Activated T-helper 17 cell treated with anti-CD3 and anti-CD28 coated beads, Interleukin-2, amount 50 U/mL, for 72 hours (primary cell): ENCODE measurements at places on chromosomes 5 and 9.

DNA sequence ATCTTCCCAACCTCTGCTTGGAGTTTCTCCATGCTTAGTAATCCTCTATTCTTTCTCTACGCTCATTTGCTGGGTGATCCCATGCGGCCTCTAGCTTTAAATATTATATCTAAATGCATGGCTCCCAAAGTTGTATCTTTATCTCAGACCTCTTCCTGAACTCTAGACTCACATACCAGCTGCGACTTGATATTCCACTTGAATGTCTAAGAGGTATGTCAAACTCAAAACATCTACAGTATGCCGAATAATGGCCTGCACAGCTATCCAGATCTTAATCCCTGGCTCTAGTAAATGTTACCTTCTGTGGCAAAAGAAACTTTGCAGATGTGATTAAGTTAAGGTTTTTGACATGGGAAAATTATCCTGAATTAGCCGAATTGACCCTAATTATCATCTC, 179.2 kb downstream of the TTC39B start:
- ATAC-seq, result no peak

GRCh38 chr5:136114414-136115125, 18.1 kb upstream of the SMAD5 start:
- ATAC-seq, result no peak

DNA sequence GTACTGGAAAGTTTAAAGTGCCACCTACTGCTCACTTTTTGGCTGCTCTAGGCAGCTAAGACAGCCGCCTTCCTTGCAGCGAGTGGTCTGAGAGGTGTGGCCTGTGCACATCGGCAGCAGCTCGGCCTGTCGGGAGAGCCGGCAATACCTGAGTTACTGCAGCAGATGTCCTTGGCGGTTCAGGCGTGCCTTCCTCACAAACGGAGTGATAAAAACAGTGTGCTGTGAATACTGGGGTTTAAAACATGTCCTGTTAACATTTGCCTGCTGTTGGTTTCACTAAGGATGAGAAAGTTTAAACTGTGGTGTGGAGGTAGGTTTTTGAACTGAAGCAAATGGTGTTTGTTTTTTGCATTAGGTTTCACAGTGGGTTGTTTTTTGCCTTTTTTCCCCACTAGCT, 12.9 kb downstream of the TRAF2 start:
- ATAC-seq, result no peak

GRCh38 chr9:114549697-114550330, 37.8 kb upstream of the ATP6V1G1 start:
- no peak for ATAC-seq

GRCh38 chr5:154755361-154756008, at the start of gene LARP1:
Gene LARP1, plus strand, starts transcription at chr5:154755377. Its CDS starts 381 bp downstream, at chr5:154755758.
- ATAC-seq, result peak; percentile 5

GRCh38 chr5:1736889-1737711, 62.5 kb downstream of the MRPL36 start:
- no peak for ATAC-seq

DNA sequence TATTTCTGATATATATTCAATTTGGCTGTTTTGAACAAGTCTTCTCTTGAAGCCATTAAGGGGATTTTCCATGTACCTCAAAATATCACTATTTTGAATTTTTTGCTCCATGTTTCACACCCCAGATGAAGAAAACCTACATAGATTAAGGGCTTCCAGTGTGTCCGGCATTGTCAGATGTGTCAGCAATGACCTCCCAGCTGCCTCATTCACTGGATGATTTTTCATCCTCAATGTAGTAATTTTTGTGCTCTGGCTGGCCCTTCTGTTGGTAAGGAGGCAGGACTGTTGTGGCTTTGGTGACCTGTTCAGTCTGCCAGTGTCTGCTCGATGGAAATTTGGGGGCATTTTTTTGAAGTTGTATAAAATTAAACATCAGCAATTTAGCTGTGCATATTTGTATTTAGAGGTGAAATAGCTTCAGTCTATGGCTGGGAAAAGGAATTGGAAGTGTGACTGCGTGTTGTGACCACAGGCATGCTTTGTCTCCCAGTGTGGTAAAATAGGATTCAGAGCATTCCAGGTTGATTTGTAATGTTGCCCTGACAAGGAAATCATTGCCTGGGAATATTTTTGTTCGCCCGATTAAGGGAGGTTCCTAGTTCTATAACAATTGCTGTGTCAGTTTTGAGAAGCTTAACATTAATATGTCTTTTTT, 312.4 kb downstream of the ARHGEF28 start:
- no peak for ATAC-seq

DNA sequence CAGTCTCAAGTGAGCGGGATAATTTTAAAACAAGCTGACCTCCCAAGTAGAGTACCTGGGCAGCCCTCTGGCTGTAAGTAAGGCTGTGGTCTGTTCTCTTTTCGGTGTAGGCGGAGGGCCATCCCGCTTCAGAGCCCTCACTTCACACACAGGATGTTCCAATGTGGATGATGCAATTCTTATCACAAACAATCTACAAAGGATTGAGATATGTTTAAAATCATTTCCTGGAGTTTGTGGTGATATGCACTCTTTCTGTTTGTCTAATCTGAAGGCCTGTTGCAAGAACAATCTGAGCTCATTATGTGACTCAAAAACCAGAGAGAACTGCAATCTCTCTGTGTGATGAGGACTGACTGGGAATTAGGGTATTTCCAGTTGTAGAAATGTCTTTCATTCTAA, 42.5 kb downstream of the ITGA2 start:
- peak; percentile 91 for ATAC-seq

DNA sequence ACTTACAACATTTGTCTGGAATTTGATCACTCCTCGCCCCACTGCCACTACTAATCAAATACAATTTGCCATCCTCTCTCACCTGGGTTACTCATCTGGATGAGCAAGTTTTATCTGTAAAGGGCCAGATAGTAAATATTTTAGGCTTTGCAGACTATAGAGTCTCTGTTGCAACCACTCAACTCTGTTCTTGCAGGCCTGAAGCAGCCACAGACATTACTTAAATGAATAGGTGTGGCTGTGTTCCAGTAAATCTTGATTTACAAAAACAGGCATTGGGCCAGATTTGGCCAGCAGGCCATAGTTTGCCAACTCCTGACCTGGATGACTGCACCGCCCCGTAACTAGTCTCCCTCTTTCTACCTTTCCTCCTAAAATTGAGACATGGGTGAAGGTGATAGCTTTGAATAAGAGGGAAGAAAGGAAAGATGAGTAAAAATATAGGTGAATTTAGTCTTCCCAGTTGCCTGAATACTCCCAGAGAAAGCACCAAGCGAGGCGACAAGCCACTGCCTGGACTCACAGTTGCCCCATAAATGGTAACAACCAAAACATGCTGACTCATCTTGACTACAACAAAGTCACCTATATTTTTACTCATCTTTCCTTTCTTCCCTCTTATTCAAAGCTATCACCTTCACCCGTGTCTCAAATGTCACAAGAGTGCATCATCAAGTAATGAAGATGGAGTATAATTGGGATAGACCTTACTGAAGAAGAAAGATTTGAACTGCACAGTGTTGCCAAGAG, 32.5 kb upstream of the SCAMP1 start:
- ATAC-seq, result no peak

GRCh38 chr9:124164811-124165210, 92.9 kb upstream of the NEK6 start:
- no peak for ATAC-seq

GRCh38 chr9:27125936-27126335, 16.9 kb downstream of the TEK start:
- ATAC-seq, result no peak

- no peak for ATAC-seq
These were observed 38.8 kb upstream of the RPL26L1 start for GRCh38 chr5:172920447-172920849.

- ATAC-seq, result no peak
These were observed 170.1 kb downstream of the GADD45G start for GRCh38 chr9:89774858-89775370.

DNA sequence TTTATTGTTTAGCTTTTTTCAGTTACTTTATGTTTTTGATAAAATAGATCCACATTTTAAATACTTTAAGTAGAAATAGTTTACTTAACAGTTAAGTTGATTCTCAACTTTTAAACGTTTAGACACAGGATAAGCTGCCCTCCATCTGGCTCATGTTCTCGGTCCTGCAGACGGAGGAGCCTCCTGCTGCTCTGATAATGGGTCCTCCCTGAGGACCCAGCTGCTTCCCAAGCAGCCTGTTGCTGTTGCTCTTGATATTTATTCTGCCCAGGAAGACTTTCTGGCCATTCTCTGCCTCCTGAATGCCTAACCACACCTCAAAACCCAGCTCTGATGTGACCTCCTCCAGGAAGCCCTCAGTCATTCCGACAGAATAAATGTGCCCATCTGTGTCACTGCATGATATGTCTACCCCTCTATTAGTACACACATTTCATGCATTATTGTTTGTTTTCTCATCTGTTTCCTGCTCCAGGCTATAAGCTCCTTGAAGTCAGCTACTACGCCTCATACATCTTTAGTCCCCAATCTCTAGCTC, 267.2 kb upstream of the MSX2 start:
- no peak for ATAC-seq

DNA sequence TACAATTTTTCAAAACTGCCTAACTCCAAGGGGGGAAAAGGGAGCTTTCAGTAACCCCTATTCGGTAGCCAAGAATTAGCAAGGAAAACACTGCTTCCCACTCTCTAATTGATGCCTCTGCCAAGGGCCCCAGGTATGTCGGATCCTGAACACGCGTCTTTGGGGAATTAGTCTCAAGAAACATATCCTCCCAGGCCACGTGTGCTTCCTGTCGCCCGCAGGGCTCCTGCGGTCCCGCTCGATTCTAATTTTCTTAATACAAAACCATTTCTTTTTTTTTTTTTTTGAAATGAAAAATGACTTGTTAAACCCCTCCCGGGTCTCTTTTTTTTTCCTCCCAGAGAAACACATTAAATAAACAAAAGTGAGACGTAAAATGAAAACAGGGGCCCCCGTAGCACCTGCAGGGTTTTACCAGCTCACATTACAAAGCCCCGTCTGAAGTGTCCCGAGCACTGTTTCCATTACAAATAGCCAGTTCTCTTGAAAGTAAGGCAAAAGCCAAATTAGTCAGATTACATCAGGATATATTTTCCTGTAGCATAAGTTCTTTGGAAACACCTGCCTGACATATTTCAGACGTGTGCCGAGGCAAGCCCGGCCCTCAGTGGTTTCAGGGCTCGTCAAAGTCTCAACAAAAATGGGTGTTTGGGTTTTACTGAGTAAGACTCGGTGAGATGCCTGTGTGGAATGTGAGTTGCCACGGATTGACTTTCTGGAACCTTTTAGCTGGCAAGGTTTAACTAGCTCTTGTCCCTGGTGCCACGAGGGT, 21.5 kb downstream of the SMIM23 start:
- no peak for ATAC-seq

GRCh38 chr5:6383376-6383775, 5.0 kb upstream of the MED10 start:
- no peak for ATAC-seq

GRCh38 chr9:7298123-7298522, 501.5 kb downstream of the DMAC1 start:
- ATAC-seq, result peak; percentile 93

- no peak for ATAC-seq
These were observed 49.9 kb upstream of the PPP2CA start for GRCh38 chr5:134275822-134276221.

DNA sequence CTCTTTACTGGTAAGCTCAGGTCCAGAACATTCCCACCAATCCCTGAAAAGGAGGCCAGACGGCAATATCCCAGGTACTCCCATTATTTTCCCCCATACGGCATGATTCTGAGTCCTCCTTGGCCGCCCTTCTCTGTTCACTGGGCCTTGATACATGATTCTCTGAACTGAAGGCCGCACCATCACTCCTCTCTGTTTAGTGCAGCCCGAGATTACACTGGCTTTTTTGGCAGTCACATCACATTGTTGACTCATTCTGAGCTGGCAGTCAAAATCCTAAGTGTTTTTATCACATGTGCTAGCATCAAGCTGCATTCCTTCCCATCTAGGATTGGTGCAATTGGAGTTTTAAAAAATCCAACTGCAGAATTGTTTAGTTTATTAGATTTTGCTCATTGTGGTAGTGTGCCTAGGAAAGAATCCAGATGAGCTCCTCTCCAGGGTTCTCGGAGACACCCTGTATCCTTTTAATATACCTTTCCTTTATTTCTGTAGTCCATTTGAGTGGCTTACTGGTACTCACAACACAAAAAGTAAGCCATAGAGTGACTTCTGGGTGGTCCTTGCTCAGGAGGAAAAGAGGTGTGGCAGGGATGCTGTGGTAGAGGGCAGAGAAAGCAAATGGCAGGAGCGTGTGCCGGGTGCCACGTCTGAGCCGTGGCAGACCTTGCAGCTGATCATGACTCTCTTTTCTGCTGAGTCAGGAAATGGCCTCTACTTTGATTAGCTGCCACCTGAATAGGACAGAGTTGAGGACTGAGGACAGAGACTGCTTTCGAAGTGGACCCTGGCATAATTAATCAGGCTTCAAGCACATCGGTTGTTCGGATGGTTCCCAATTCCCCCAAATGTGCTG, 121.1 kb upstream of the IL12B start:
- ATAC-seq, result peak; percentile 52

GRCh38 chr5:111364992-111365391, 140.8 kb downstream of the CAMK4 start:
- ATAC-seq, result no peak

DNA sequence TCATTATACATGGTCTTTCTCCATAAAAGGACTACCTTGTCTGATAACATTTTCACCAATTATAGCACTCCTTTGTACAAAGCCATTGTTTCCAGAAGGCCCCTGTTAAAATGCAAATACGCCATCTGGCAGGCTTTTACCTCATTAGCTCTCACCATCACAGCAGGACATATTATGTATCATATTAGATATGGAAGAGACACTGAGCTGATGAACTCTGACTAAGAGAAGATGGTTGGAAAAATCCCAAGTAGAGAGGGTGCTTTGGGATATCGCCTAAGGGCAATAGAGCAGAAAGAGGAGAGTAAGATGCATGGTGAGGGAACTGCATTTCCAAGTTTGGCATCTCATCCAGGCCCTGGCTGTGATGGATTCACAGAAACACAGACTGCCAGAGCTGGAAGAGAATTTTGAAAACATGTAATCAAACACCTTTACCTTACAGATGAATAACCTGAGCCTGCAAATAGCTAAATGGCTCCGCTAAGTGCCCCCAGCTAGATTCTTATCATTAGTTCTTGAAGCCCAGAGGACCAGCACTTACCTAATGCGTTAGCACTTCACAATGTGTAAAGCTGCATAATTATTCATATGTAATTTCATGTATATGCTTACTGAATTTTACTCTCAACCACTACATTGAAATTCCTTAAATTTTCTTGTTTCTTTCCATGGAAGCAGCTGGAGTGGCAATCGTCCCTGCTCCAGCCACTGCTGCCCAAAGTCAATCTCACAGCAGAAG, 393.6 kb upstream of the IZUMO3 start:
- no peak for ATAC-seq

DNA sequence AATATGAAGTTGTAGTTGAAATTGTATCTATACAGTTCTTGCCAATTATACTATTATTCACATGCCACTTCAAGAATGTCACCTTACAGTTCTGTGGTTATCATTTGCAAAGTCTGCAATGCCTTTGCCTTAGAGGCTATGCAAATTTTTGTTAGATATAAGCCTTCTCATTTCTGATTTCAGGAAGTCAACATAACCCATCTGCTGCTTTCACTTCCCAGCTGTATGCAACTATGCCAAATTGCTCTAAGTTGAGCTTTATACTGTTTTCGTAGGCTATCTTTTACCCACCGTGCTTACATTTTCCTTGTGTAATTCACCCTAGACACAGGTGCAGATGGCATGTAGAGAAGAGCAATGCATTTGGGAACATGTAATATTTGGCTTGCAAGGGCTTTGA, 1083.0 kb downstream of the CDH9 start:
- no peak for ATAC-seq
